ENCODE measurements at places on chromosomes 13 and 19. TPM values are rescaled to one million over a fixed set of nuclear protein-coding genes. Genes with fewer than 3 reads are reported as not detected.

DNA sequence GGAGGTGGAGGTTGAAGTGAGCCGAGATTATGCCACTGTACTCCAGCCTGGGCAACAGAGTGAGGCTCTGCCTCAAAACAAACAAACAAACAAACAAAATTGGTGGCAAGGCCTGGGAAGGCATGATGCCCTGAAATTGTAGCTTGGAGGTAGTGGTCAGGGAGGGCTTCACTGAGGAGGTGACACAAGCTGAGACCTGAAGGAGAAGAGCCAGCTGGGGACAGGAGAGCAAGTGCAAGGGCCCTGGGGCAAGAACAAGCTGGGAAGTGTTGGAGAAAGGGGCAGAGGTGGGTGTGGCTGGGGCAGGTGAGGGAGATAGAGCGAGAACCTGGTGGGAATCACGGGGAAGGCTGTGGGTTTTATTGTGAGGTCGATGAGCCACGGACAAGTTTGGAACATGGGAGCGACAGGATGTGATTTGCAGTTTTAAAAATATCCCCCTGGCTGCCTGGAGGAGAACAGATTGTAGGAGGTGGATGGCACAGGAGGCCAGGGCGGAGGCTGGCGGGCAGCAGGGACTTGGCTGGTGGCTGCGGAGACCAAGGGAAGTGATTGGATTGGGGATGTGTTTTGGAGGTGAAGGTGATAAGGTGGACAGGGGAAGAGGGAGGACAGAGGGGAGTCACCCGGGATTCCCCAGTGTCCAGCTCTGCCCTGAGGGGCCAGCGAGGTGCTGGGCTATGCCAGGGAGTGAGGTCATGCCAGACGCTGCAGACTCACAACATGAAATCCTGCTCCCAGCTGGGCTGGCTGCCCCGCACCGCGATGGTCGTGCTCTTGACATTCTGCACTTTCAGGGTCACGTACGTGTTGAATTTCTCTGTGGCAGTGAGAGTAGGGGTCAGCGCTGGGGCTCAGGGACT, 14.0 kb downstream of the UNC13A start:
- no peak for DNase-seq

DNA sequence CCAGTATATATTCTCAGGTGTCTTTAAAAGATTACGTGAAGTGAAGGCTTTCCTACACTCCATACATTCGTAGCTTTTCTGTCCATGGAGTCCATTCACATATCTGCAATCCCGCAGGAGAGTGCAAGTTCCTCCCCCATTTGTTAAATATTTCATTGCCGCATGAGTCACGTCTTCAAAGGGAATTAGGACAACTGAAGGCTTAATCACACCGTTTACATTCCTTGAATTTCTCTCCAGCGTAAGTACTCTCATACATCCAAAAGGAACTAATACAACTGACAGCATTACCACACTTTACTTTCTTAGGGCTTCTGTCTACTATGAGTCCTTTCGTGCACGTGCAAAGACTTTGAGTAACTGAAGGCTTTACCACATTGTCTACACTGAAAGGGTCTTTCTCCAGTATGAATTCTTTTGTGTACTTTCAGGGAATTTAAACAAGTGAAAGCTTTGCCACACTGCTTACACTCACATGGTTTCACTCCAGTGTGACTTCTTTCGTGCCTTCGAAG, 29.0 kb upstream of the ZNF564 start:
- no peak for DNase-seq

DNA sequence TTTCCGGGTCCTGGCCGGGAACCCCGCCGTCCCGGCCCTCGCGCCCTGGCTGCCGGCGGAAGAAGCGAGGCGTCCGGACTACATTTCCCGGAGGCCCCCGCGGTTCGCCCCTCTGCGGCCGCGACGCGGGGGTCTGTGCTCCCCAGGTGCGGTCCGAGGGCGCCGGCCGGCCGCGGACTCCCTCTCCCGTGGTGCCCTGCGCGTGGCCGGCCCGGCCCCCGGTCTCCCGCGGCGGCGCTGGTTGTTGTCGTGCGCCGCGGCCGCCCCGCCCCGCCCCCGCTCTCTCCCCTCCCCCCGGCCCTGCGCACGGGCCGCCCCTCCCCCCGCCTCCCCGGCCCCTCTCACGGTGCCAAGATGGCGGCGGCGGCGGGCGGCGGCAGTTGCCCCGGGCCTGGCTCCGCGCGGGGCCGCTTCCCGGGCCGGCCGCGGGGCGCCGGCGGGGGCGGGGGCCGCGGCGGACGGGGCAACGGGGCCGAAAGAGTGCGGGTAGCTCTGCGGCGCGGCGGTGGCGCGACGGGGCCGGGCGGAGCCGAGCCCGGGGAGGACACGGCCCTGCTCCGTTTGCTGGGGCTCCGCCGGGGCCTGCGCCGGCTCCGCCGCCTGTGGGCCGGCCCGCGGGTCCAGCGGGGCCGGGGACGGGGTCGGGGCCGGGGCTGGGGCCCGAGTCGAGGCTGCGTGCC, at the start of gene KMT2B:
KMT2B (plus strand) TSS at position 339 of the 680 bp plus-strand sequence; CDS start at position 355, 16 bp downstream.
- no peak for DNase-seq

DNA sequence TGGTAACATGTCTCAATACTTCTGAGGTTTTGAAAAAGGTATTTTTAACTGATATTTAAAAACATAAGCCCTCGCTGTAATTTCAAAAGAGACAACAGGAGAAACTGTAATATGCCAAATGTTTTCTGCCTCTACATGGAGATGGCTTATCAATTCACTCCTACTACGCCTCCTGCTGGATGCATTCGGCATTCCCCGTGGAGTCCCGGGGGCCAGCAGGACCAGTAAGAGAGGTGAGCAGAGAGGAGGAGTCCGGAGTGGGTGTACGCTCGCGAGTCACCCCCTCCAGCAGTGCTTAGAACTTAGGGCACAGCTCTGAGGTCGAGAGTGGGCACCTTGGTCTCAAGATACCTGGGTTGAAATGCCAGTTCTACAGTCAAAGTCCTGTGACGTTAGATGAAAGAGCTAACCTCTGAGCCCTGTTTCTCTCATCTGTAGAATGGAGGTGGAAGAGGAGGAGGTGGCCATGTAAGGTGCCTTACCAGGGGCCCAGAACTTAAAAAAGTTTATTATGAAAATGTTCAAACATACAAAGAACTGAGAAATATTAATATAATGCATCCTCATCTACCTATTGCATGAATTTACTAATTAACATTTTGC, 110.2 kb downstream of the STK24 start:
- no peak for DNase-seq

GRCh38 chr19:21046489-21046888, 26.0 kb downstream of the ZNF430 start:
- DNase-seq, result no peak

DNA sequence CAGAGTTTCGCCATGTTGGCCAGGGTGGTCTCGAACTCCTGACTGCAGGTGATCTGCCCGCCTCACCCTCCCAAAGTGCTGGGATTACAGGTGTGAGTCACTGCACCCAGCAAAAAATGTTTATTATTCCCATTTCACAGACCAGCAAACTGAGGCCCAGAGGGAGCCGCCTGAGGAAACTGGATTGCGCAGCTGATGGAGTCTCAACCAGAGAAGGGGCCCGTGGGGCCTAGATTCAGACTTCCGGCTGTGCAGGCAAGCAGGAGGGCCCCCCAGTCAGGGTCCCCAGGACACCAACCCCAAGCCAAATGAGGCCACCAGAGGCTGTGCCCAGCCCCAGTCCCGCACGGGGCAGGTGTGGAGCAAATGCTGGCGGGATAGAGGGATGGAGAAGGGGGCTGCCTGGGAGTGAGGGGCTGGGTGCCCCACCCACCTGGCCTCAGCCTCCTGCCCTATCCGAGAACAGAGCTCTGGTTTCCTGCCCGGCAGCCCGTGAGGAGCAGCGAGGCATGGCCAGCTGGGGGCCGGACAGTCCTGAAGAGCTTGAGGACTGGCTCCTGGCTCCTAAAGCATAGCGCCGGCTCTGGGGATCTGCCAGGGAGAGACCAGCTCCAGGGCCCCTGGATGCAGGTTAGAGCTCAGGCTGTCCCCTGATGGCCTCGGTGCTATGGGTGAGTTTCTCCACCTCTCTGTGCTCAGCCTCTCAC, 22.0 kb downstream of the MISP start:
- no peak for DNase-seq

LILRB2 gene
- 18.8 TPM for total RNA-seq

CPB2 gene
- total RNA-seq, result 74.4 TPM

ZNF835 gene
- total RNA-seq, result 3.0 TPM

DNA sequence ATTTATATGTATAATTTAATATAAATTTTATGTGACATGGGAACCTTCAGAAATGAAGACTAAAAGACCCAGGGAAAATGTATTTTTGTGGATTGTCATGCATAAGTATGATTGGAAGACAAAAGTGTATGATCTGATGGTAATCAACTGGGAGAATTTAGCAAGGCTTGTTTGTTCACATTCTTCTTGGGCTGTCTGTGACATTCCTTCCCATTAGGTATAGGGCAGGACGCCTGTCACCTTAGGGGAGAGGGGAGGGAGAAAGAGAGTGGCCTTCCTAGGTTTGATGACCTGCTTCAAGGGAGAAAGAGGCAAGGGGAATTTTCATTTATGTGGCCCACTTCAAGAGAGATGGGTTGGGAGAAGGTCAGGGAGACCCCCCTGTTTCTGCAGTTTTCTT, 22.4 kb downstream of the PIBF1 start:
- DNase-seq, result no peak

LGALS14 gene
- not detected for total RNA-seq

NXNL1 gene
- not detected for total RNA-seq

DNA sequence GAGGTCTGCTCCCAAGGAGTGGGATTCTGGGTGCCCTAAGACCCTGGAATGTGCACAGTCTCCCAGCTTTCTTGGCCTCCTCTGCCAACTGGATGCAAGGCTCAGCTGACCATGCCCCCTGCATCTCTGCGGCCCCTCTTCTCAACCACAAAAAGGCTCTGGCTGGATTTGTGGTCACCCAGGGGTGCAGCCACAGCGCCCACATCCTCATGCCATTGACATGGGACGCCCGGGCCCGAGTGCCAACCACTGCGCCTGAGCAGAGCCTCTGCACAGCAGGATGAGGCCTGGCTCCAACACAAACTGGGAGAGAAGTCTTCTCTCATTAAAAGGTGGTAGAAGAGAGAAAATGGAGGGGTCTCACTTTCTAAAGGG, 103.5 kb downstream of the FOXO1 start:
- DNase-seq, result no peak

GRCh38 chr13:62130062-62130970, 714.7 kb upstream of the PCDH20 start:
- DNase-seq, result no peak

GRCh38 chr19:7808108-7808507, 21.9 kb upstream of the EVI5L start:
- no peak for DNase-seq

PLPP2 gene
- 5.7 TPM for total RNA-seq

DNA sequence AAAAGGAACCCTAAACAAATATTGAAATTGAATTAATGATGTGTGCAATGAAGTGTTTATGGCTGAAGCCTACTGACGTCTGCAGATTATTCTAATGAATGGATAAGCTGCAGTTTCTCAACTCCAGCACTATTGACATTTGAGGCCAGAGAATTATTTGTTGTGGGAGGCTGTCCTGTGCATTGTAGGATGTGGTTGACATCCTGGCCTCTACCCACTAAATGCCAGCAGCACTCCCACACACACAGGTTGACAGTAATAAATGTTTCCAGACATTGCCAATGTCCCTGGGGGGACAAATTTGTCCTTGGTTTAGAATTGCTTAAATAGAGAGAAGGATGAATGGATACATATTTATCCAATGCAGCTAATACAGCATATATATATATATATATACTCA, 19.2 kb upstream of the MYH14 start:
- no peak for DNase-seq

GRK1 gene
- 0.09 TPM for total RNA-seq

ADAMTSL5 gene
- 4.8 TPM for total RNA-seq

DNA sequence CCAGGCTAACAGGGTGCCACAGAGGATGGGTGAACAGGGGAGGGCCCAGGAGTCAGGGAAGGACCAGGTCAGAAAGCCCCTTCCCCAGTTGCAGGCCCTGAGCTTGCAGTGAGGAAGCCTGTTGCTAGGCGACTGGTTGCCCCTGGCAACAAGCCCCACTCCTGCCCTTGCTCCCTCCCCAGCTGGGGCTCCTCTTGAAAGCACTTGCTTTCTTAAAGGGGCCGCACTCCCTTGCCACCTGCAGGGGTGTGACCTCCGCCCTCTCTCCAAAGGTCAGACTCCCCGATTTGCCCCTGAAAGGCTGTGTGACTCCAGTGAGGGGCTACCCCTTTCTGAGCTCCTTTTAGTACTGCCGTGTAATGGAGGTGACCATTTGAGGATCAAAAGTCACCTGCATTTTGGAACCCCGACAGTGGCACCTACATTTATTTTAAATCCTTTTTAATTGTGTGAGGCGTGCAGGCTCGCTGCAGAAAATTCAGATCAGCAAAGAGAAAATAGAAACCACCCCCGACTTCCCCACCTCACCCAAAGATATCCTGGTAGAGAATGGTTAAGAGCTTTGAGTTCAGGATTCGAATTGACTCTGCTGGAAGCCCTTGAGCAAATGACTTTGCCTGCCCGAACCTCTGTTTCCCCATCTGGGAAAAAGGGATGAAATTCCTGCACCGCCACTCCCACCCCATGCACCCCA, 4.8 kb downstream of the FCHO1 start:
- DNase-seq, result no peak

DNA sequence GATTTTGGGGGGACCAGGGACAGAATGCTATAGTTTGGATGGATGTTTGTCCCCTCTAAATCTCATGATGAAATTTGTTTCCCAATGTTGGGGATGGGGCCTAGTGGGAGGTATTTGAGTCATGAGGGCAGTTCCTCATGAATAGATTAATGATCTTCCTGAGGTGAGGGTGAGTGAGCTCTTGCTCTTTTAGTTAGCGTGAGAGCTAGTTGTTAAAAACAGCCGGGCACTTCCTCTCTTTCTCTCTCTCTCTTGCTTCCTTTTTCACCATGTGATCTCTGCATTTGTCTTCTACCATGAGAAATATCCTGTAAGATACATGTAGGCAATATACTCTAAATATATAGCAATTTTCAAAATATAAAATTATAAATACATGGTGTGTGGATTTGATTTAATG, 290.8 kb upstream of the PCDH9 start:
- DNase-seq, result no peak

GRCh38 chr13:97256343-97256783, 34.2 kb downstream of the MBNL2 start:
- no peak for DNase-seq

GRCh38 chr13:52179925-52180324, 20.5 kb upstream of the NEK3 start:
- DNase-seq, result no peak

DNA sequence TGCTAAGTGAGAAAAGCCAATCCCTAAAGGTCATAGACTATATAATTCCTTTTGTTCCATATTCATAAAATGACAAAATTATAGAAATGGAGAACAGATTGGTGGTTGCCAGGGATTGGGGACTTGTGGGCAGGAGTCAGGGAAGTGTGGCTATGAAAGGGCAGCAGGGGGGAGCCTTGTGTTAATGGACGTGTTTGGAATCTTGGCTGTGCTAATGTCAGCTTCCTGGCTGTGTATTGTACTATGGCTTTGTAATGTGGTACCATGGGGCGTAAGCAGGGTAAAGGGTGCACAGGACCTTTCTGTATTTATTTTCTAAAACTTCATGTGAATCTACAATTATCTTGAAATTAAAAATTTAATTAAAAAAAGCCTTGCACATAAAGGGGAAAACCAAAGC, 248.5 kb downstream of the UQCRFS1 start:
- no peak for DNase-seq

CRLF1 gene
- 23.4 TPM for total RNA-seq
